ENCODE measurements at places on chromosomes 4 and X.

GRCh38 chrX:13836575-13836974, 19.7 kb upstream of the GPM6B start:
- DNase-seq: no peak

DNA sequence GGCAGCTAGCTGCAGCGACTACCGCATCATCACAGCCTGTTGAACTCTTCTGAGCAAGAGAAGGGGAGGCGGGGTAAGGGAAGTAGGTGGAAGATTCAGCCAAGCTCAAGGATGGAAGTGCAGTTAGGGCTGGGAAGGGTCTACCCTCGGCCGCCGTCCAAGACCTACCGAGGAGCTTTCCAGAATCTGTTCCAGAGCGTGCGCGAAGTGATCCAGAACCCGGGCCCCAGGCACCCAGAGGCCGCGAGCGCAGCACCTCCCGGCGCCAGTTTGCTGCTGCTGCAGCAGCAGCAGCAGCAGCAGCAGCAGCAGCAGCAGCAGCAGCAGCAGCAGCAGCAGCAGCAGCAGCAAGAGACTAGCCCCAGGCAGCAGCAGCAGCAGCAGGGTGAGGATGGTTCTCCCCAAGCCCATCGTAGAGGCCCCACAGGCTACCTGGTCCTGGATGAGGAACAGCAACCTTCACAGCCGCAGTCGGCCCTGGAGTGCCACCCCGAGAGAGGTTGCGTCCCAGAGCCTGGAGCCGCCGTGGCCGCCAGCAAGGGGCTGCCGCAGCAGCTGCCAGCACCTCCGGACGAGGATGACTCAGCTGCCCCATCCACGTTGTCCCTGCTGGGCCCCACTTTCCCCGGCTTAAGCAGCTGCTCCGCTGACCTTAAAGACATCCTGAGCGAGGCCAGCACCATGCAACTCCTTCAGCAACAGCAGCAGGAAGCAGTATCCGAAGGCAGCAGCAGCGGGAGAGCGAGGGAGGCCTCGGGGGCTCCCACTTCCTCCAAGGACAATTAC, 1.4 kb downstream of the AR start:
- no peak for DNase-seq

- no peak for DNase-seq
Measured at GRCh38 chr4:89674876-89675459, 162.0 kb downstream of the SNCA start.

GRCh38 chr4:166400270-166400894, 527.3 kb downstream of the TLL1 start:
- DNase-seq: no peak

GRCh38 chr4:20878806-20879205, 178.5 kb downstream of the PACRGL start:
- no peak for DNase-seq

DNA sequence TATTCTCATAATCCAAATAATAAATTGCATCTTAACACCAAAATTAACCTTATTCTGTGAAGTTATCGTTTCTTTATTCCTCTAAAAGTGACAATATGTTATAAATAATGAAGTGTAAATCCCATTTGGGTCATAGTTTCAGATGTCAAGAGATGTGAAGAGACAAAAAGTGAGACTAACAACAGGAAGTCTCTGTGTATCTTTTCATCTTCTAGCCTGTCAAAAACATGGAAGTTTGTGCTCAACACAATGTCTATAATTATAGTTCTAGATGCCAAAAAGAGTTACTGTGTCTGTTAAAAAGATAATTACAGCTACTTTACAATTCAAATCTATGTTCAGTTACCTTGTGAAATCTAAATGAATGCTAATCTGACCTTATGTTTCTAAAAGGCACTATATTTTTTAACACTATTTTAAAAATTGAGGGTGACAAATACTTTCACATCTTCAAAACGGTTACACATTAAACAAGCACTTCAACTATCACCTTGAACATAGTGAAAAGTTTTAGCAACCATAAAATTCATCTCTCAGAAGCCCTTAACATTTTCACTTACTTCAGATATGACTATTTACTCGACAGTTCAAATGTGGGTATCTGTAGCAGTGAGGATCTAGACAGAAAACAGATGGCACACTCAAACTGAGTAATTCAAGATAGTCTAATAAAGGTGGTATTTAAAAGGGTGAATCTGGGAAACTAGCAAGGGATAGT, 509.8 kb downstream of the ARAP2 start:
- no peak for DNase-seq

GRCh38 chrX:126165401-126165720, 728 bp downstream of the DCAF12L2 start:
- DNase-seq: no peak

GRCh38 chrX:9376111-9376510, 88.7 kb upstream of the TBL1X start:
- DNase-seq: no peak

- no peak for DNase-seq
Measured at GRCh38 chr4:6231663-6232165, 31.4 kb upstream of the JAKMIP1 start.
